ENCODE measurements at places on chromosomes 16 and 17.

GRCh38 chr16:23505180-23505665 lies 5.1 kb downstream of the GGA2 start:
- DNase-seq = no peak

GRCh38 chr17:62753562-62753961 lies 54.6 kb downstream of the MARCHF10 start:
- no peak for DNase-seq

- no peak for DNase-seq
Measured at GRCh38 chr17:39617100-39617445, 9.4 kb upstream of the NEUROD2 start.

GRCh38 chr17:81378941-81379511 lies 16.2 kb upstream of the BAHCC1 start:
- no peak for DNase-seq

DNA sequence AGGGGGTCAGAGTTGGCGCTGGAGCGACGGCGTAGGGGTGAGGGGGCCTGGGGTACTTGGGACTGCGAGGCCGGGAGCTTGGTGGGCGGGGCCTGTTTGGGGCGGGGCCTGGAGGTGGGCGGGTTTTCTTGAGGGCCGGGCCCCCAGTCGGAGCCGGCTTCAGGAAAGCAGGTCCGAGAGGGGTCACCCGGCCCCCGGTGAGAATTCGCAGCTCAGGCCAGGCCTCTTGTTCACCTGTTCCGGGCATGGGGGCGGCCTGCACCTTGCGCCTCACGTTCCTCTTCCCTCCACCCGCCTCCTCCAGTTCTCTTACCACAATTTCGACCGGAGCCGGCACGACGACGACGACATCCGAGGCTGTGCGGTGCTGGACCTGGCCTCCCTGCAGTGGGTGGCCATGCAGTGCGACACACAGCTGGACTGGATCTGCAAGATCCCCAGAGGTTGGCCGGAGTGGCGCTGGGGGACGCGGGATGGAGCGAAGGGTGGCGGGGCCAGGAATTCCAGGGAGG lies 52.5 kb downstream of the MRC2 start:
- DNase-seq = peak; percentile 59

DNA sequence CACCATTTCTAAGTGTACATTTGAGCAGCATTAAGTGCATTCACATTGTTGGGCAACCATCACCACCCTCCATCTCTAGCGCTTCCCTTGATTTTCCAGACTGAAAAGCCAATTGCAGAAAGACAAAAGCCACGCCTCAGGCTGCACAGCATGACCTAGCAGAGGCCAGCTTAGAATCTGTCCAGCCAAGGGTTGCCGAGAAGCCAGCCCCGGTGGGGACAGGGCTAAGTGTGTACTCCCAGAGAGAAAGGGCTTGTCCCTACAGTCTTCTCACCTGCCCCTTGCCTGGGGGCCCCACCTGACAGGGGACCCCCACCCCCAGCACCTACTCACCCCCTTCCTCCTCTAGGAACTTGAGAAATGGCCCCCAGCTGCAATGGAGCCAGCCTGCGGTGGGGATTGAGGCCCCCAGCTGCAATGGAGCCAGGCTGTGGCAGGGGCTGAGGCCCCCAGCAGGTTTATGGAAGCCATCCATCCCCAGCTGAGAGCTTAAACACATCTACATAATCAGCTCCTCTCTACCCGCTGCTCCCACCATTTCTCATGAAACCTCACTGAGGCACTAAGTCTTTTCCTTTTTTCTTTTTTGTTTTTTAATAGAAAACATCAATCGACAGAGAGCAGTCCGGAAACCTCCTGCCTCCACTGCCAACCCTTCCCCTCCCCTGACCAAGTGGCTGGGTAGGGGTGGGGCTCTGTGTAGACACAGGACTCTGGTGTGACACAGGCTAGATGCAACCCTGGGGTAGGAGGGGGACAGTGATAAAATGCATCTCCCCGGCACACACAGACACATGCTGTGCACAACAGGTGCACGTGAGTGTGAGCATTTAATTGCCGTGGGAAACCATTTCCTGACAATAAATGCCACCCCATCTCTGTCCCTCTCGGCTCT lies 77.9 kb downstream of the CCT6B start:
- DNase-seq = no peak

GRCh38 chr16:30753596-30753995 lies 5.4 kb downstream of the PHKG2 start:
- DNase-seq = no peak

- DNase-seq = no peak
Measured at GRCh38 chr16:3872216-3872895, 8.2 kb downstream of the CREBBP start.

Data from sciatic nerve (tissue), 2 donors.